Left renal pelvis (tissue), 4 donors: ENCODE measurements at places on chromosomes 7 and 10. TPM values are rescaled to one million over a fixed set of nuclear protein-coding genes. Genes with fewer than 3 reads are reported as not detected.

DNA sequence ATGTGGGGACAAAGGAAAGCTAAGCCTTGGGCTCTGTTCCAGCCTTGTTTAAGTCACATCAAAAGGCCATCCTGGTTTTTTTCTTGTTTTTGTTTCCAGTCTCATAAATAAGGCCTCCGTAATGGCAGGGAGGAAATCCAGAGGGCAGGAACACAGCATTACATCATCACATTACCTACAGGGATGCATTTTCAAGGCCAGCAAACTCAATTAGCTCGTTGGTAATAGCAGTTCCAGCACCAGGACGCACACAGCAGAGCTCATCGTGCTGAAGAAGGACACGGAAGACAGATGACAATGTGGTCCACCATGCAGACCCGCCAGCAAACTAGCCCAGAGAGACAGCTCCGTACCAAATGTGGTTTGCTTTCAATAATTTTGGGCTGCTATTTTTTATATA is 1209.2 kb downstream of the TYW1 start:
- DNase-seq: no peak

Gene HABP2
- 0.74 TPM for polyA plus RNA-seq

Gene ODAD2
- 3.2 TPM for polyA plus RNA-seq

GRCh38 chr7:90777886-90778285 is 181.8 kb downstream of the CDK14 start:
- no peak for DNase-seq

Gene CCDC3
- 14.8 TPM for polyA plus RNA-seq

DNA sequence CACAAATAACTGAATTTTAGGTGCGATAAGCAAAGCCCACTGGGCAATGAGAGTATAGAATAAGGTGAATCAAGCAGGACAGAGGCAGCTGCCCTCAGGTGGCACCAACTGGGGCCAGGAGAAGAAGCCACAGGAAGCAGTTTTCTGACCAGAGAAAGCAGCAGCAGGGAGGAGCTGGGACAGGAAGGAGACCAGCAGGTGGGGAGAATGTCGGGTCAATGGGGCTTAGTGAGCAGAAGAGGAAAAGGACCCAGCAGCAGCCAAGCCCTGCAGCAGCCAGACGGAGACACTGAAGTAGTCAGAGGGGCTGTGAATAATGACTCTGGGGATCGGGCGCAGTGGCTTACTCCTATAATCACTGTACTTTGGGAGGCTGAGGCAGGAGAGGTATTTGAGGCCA is 209.6 kb upstream of the SH2B2 start:
- no peak for DNase-seq

GRCh38 chr10:88805924-88806323 is 3.4 kb downstream of the LIPM start:
- DNase-seq: no peak

Gene HIP1
- 24.5 TPM for polyA plus RNA-seq

DNA sequence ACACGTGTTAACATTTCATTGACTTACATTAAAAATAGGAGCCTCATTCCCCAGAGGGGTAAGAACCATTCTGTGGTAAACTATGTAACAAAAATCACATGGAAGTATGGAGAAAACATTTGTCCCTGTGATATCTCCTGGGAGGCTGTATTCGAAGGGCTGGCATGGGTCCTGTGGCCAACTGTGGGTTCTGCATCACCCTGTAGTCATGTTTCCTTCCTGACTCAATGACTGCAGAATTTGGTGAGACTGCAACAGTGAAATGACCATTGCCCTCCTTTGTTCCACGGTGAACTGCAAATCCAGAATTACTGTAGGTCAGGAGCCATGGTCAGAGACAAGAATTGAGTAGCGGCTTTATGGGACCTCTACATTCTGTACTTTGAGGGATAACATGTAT is 3.6 kb upstream of the ZEB1 start:
- no peak for DNase-seq

- DNase-seq: no peak
Observed at GRCh38 chr7:1447112-1447511, 12.2 kb downstream of the MICALL2 start.

Gene LLCFC1
- polyA plus RNA-seq: 0.99 TPM

Gene NPY
- 0.35 TPM for polyA plus RNA-seq
